ENCODE measurements at places on chromosomes 5 and 9.

DNA sequence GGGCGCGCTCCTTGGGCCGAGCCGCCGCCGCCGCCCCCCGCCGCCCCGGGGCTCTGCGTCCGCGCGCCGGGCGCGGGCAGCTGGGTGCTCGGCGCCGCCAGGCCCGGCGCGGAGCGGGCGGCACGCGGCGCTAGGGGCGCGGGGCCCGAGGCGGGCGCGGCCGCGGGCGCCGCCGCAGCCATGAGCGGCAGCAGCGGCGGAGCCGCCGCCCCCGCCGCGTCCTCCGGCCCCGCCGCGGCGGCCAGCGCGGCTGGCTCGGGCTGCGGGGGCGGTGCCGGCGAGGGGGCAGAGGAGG lies 351 bp downstream of the TRIO start:
- no peak for DNase-seq

DNA sequence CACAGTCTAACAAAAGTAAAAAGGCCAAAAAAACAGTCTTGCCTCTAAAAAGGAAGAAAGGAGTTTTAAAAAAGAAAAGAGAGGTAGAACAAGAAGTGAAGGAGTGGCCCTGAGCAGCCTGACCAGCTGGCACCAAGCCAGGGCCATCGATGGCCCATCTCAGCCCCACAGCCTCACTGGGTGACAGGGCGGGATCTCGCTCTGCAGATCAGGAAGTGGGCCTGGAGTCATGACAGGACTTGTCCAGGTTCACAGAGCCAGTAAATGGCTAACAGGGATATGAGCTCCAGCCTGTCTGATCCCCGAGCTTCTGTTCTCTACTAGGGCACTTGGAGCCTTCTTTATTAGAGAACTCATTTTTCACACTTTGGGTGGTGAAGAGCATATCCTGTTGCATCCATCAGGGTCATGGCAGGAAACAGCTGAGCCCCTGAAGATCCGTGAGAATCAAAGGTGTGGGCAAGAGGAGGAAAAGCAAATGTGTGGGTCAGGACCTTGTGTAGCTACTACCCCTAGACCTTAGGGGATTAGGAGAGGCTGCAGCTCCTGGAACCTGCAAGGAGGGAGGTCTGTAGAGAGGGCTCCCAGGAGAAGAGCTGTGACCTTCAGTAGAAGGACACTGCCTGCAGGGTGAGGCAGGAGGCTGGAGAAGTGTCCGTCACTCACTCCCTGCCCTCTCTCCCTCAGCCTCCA lies 299.0 kb upstream of the MSX2 start:
- no peak for DNase-seq

DNA sequence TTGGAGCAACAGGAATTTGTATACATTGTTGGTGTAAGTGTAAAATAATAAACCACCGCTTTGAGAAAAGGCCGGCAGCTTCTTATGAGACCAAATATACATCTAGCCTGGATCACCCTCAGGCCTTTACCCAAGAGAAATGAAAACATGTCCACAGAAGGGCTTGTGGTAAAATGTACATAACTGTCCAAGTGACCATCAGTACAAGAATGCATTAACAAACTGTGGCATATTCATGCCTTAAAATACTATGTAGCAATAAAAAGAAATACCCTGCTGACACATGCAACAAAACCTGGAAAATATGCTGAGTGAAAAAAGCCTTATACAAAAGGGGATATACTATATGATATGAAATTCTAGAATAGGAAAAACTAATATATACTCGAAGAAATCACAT lies 311.9 kb upstream of the TRPC7 start:
- DNase-seq = no peak

GRCh38 chr9:26346942-26347477 lies 545.6 kb downstream of the CAAP1 start:
- DNase-seq = no peak

DNA sequence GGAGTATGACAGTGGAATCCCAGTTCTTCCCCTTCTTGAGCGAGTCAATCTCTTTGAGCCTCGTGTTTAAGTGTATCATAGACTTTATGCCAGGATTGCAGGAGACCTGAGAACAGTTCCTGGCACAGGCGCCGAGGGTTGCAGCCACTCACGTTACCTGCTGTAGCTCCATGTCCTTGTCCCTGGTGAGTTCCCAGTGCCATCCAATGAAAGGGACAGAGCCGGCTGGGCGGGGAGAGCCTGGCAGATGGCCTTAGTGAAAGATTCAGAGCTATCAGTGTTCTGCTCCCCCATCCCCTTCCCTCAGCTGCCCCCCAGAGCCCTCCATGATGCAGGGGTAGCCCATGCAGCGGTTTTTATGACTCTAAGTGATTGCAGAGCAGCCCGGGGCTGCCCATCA lies 554.0 kb downstream of the BNC2 start:
- no peak for DNase-seq

- DNase-seq = no peak
Measured at GRCh38 chr5:74641735-74642542, 1.4 kb upstream of the ENC1 start.

- no peak for DNase-seq
Measured at GRCh38 chr5:138606378-138607064, 31.3 kb upstream of the HSPA9 start.

DNA sequence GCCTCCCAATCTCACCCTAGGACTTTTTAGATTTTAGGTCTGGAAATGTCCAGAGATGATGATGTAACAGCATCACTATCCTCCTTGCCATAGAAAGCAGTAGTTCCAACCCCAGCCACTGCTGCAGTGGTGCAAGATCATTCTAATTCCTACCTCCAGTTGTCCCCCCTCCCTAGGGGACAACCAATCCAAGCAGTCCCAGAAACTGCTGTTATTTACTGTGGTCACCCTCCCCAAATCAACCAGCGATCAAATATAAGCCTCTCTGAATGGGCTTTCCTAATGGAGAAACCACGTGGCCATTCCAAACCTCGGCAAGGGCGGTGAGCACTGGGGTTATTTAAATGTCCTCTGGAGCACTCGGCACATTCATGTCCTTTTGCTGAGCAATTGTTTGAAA lies 159.8 kb downstream of the SLF1 start:
- DNase-seq = no peak

GRCh38 chr9:99867968-99868367 lies 38.5 kb upstream of the STX17 start:
- no peak for DNase-seq

DNA sequence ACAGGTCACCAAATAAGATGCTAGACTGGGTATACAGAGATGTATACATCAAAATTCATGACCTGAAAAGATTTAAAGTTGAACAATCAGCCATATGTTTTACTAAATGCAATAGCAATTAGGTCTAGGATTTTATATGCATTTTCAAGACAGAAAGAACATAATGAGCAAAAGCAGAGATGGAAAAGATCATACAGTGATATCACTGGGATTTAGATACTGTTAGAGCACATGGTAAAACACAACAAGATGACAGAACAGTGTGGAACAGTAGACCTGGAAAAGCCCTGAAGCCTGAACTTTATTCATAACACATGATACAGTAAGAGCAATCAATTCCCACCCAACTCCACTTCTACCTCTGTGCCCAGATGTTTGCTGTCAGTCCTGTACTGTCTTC lies 585.9 kb downstream of the PRR16 start:
- DNase-seq = no peak

DNA sequence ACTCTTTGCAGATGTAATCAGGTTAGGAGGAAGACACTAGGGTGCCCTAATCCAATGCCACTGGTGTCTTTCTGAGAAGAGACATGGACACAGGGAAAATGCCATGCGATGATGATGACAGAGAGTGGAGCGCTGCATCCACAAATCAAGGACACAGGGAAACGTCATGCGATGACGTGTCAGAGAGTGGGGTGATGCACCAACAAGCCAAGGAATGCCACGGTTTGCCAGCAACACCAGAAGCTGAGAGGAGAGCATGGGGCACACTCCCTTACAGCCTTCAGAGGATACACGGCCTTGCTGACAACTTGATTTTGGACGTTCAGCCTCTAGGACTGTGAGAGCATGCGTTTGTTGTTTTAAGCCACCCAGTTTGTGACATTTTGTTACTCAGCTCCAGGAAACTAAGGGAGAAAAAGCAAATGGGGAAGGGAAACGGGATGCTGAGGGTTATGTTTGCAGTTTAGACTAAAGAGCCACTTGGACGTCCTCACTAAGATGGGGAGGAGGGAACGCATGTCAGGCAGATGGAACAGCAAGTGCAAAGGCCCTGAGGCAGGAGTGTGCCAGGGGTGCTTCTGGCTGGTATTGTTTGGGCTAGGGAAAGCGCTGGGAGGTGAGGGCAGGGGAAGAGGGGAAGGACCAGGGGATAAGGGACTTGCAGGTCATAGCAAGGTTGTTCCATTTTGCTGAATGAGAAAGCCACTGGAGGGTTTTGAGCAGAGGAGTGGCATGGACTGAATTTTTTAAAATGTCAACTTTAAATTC lies 2.5 kb upstream of the TENT4A start:
- DNase-seq = no peak

All from stimulated activated naive CD4-positive, alpha-beta T cell treated with Interleukin-2 at 50 U/mL for 16 hours (primary cell).